ENCODE measurements at places on chromosomes 6 and 20.

DNA sequence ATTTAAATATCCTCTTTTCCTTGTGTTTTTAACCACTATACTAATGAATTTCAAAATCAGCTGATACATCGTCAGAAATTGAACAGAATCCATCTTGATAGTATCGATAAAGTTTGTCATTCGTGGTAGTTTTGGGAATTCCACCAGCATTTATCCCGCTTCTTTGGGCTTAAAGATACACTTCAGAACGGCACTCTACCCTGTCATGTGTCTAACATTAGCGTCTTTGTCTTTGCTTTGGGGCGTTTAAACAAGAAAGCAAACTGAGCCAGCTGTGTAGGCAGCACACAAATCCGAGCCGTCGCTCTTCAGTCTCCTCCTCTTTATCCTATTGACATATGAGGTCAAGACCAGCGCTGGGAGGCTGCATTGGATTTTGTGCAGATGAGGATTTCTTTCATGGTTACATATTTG lies 27.5 kb upstream of the NHSL1 start:
- DNase-seq, result peak; percentile 57

GRCh38 chr6:28060405-28060804 lies 20.0 kb upstream of the ZNF165 start:
- no peak for DNase-seq

- no peak for DNase-seq
Measured at GRCh38 chr20:57308451-57309271, 20.9 kb upstream of the SPO11 start.

DNA sequence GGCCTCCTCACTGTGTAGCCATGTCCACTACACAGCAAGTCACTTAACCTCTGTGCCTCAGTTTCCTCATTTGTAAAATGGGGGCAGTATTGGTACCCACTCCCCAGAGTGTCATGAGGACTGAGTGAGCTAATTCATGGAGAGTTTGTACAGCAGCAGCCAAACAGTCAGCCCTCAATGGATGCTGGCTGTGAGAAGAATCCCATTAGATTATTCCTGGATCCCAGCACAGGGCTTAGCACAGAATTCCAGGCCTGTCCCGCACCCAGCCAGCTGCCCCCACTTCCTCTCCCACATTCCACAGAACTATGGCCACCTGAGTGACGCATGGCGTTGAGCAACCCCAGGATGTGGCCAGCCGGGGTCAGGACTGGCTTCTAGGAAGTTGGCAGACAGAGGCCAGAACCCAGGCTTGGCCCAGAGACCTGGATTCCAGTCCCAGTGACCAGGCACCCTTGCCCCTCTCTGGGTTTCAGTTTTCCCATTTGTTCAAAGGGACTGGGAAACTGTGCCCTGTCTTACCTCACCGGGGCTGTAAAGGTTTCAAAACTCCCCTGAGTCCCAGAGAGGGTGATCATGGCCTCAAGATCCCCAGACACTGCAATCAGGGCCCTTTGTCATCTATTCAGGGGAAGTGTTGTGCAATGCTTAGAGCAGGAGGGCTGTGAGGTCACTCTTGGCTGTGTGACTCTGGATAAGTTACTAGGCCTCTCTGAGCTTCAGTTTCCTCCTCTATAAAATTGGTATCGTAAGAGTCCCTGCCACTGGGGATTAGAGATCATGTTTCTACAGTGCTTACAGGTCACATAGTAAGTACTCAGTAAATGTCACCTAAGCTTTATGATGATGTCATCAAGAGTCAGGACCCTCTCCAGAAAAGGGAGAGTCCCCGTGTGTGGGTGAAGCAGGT lies 3.0 kb upstream of the TGM2 start:
- DNase-seq, result no peak

GRCh38 chr20:32007787-32008616 lies 2.2 kb upstream of the CCM2L start:
- DNase-seq, result no peak

- DNase-seq, result no peak
Measured at GRCh38 chr20:14489544-14489943, 152.1 kb upstream of the FLRT3 start.

DNA sequence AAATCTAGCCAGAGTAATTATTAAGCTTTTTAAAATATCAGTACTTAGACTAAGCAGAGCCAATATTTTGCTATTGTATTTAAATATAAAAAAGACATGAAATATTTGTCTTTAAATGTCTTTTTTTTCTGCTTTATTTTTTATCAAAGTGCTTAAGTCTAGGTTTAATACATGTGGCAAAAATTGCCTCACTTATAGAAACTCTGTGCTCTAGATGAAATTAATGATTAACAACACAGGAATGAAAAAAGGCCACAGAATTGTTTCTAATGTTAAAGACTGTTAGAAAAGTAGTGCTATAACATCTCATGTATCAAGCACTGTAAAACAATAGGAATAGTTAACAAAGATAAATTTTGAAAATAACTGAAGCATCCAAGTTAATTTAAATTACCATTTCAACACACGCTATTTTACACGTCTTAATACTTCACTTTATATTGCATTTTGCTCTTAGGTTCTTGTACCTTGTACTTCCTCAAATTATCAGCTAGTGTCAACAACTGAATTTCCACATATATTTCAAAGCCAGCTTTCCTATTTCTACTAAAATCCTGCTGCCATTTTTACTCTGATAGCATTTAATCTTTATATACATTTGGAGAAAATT lies 1515.1 kb downstream of the HACE1 start:
- no peak for DNase-seq

GRCh38 chr6:137051790-137052472 lies 7.2 kb upstream of the IL20RA start:
- DNase-seq, result no peak

DNA sequence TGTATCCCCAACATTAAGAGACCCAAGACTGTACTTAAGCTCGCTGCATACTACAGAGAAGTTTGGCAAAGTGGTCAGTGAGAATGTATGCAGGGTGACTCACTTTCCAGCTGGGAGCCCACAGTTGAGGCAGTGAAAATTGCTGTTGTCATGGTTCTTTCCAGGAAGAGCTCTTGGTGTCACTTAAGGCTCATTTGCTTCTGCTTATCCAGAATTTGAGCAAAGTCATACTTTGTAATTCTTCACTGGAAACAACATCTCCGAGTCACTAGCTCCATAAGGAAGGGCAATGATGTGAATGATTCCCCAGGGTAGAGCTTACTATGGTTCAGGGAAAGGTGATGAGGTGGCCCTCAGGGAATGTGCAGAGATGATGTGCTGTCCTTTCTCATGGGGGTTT lies 65.4 kb upstream of the FBXL4 start:
- no peak for DNase-seq

- DNase-seq, result no peak
Measured at GRCh38 chr6:123329337-123329736, 307.4 kb downstream of the TRDN start.

GRCh38 chr6:159700970-159701369 lies 7.9 kb upstream of the SOD2 start:
- no peak for DNase-seq

DNA sequence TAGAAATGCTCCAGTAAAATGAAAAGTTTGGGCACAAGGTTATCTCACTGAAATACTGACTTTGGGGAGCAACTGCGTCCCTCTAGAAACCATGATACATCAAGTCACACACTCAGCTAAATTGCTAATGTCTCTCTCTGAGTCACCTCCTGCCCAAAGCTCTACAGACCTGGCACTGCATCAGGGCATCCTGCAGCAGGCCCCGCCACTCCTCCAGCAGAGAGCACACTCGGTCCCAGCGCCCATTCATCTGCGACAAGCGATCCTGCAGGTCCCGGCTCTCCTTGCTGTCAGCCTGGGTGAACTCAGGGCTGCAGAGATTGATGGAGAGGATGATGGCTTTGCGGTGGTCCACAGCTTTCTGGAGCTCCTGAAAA lies 329.0 kb downstream of the ESR1 start:
- DNase-seq, result no peak

DNA sequence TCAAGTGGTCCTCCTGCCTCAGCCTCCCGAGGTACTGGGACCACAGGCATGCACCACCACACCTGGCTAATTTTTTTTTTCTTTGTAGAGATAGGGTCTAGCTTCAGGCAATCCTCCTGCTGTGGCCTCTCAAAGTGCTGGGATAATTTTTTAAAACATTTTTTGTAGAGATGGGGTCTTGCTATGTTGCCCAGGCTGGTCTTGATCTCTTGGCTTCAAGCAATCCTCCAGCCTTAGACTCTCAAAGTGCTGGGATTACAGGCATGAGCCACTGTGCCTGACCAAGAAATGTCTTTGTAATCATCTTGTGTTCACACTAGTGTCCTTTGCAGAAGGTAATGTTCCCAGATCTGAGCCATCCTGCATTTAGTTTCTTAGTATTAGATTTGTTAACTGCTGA lies 61.6 kb downstream of the RIPOR2 start:
- no peak for DNase-seq

- no peak for DNase-seq
Measured at GRCh38 chr6:12493446-12493845, 203.3 kb downstream of the EDN1 start.

- DNase-seq, result no peak
Measured at GRCh38 chr20:610130-611046, at the start of gene TCF15. Gene TCF15 (minus strand): TSS chr20:610309. CDS start chr20:610237, 72 bp downstream.

DNA sequence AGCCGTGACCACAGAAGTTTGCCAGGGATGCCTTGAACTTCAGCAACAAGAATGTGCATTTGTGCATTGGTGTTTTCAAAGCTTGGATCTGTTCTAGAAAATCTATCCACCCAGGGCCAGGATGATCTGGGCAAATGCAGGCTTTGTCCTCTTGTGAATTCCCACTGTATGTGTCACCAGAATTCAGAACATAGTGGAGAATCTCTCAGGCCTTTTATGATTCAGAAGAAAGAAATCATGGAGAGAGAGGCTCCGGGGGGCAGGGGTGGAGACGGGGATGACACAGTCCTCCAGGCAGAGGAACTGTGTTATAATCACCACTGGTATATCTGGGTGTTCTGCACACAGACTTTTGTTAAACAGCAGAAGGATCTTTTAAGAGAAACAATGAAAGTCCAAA lies 304.1 kb downstream of the CDH4 start:
- peak; percentile 9 for DNase-seq

DNA sequence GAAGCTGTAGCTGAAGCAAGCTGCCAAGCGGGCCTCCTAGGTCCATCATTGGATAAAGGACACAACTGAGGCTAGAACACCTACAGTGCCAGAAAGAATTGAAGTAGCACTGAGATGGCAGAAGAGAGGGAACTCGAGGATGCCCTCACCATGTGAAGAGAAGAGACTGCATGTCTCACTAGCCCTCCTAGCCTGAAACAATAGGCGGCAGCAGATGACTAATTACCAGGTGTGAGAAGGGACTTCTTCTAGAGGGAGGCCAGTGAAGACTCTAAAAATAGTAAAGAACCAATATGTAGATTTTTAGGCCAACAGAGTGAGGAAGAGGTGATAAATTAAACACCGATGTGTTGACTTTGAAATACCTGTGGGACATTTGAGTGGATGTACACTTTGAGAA lies 50.3 kb downstream of the LGSN start:
- DNase-seq, result no peak

- no peak for DNase-seq
Measured at GRCh38 chr20:36225666-36226065, 10.6 kb upstream of the AAR2 start.

- no peak for DNase-seq
Measured at GRCh38 chr6:20572940-20573339, 38.7 kb downstream of the CDKAL1 start.

- no peak for DNase-seq
Measured at GRCh38 chr20:32352121-32352720, 5.9 kb upstream of the ASXL1 start.

DNA sequence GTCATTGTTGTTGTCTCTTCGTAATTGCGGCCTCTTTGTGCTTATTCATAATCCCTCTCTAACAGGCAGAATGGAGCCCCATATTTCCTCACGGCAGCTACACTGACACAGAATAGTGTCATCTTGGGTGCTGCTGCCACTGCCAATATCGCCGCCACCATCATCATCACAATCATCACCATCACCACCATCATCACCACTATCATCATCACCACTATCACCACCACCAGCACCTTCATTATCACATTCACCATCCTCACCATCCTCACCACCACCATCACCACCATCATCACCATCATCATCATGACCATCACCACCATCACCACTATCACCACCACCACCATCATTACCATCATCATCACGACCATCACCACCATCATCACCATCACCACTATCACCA lies 10.8 kb downstream of the NPBWR2 start:
- DNase-seq, result no peak

DNA sequence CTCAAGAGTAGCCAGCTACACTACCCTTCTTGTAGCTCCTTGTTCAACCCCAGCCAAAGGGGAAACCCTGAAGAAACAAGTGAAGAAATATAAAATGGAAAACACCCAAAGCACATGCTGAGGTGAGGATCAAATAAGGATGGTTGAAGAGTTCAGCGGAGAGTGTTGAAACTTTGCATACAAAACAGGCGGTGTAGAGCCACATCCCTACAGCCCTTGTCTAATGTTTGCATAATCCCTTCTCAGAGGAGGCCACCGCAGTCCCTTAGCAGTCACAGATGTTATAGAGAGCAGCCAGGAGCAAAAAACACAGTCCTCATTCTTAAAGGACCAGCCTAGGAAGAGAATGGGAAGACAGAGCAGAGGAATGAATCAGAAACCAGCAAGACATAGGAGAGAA lies 350.7 kb upstream of the SASH1 start:
- DNase-seq, result no peak

GRCh38 chr6:90397047-90397446 lies 100.4 kb upstream of the BACH2 start:
- no peak for DNase-seq

GRCh38 chr6:9514146-9514545 lies 900.7 kb downstream of the TFAP2A start:
- no peak for DNase-seq

DNA sequence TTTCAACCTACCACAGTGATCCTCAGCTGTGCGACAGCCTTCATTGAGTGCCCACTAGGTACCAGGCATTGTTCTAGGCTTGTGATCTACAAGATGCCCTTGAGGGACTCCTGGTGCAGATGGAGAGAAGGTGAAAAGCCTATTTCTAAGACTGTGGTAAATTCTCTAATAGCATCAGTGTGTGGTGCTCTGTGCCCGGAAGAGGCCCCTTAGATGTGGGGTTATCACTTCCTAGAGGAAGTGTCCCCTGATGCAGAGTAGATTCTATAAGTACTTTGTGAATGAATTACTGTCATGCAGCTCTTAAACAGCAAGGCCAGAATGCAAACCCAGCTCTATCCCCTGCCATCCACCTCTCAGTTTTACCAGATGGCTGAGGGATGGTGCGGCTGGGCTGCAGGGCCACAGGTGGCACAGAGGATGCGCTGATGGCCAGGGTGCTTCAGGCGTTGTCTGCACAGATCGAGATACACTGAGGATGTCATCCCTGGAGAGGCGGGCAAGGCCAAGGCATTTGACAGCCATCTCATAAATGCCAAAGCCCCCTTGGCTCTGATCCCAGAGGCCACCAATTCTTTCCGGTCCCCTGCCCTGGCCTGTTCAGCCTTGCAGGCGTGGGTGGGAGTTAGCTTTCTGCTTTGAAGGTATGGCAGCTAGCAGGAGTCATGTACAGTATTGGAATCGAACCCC lies 96.7 kb downstream of the TOX2 start:
- no peak for DNase-seq

DNA sequence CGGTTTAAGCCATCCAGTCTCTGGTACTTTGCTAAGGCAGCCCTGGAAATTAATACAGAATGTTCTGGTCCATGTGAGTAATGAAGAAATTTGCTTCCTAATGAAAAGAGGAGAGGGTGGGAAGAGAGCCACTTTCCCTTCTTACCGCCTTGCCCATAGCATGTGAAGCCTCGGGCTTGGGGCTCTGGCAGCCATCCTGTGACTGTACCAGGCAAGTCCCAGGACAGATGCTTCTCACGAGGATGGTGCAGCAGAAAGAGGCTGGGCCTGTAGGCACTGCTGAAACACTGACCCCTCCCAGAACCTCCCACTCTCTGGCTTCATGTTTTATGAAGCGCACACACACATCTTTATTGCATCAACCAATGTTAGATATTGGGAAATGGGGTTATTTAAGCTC lies 74.8 kb downstream of the IYD start:
- no peak for DNase-seq

Measured in pons (tissue), 1 donor.